ENCODE measurements at places on chromosomes 11 and 22. TPM values are rescaled to one million over a fixed set of nuclear protein-coding genes. Genes with fewer than 3 reads are reported as not detected.

GRCh38 chr11:6237761-6238302 is 1.1 kb upstream of the CNGA4 start:
- DNase-seq = no peak

Gene NAALADL1
- 12.7 TPM for total RNA-seq

GRCh38 chr11:62921573-62922188 is 518 bp upstream of the CHRM1 start:
- DNase-seq = no peak

DNA sequence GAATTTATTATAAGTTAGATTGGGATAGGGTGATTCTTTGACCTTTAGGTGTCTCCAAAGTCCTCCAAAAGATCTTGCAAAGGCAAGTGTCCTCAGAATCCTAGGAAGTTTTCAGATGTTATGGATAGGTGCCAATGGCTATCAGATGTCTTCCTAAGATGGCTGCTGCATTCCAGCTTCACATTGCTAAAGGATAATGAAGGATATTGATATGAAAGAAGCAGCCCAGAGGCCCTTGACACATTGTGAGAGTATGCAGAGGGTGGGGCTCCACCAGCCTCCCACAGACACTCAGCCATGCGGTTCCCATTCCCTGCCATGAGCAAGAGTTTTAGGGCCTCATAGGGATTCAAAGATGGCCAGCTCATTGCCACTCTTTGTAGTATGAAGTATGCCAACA is 22.3 kb upstream of the GLYATL2 start:
- no peak for DNase-seq

Gene CDCA5
- total RNA-seq = 91.8 TPM

DNA sequence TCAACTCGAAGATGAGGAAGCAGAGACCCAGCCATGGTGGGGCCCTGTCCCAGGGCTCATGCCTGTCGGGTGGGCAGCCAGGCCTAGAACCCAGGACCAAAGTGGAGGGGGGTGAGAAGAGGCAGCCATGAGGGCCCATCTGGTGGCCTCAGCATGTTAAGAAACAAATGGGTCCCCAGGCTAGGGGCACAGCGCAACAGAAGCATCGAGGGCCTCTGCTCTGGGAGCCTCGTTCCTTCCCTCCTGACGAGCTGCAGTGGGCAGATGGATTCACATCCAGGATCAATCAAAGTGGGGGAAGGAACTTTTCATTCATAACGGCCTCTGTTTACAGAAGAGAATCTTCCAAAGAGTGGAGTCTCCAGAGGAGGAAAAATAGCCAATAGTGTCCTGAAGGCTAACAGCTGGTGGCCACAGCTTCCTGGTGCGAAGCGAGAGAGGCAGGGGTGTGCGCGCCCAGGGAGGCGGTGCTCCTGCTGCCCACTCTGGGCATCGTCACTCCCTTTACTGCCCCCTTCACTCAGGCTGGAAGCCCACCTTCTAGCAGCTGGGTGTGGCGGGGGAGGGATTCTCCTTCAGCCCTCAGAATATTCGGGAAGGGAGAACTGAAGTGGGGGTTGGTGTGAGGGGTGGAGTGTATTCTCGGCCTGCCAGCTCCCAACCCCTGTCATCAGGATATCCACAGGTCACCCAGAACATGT is 4.3 kb downstream of the CBX7 start:
- DNase-seq = no peak

GRCh38 chr11:24514219-24514594 is 17.4 kb downstream of the LUZP2 start:
- no peak for DNase-seq

DNA sequence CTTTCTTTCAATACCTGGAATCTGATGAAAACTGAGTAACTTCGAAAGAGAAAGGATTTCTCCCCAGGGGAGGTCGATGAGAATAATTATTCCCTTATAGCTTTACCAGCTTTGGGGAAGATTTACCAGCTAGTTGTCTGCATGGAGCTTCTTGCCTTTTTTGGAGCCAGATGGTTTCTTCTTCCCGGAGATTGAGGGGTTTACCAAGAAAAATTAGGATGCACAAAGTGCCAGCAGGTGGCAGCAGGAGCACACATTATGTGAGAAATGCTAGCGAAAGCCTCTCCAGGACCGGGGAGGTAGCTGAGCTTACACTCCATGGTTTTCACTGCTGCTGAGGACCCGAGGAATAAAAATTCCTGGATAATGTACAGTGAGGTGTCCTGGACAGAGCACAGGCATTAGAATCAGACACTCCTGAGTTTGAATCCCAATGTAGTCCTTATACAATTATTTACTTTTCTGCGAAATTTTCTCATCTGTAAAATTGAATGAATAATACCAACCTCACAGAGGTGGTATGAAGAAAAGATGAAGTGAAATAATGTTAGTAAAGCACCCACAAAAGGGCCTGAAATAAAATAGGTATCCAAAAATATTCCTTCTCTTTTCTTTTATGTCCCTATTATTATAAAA is 46.0 kb upstream of the PARVA start:
- peak; percentile 48 for DNase-seq

GRCh38 chr11:43532041-43532440 is 148.5 kb upstream of the HSD17B12 start:
- DNase-seq = no peak

- DNase-seq = no peak
Observed at GRCh38 chr11:95723361-95723942, 66.1 kb downstream of the FAM76B start.

- no peak for DNase-seq
Observed at GRCh38 chr22:45399712-45400445, 13.5 kb downstream of the SMC1B start.

- DNase-seq = no peak
Observed at GRCh38 chr22:35401863-35402262, 1.9 kb downstream of the MCM5 start.

Gene BDNF
- total RNA-seq = not detected

GRCh38 chr22:35543702-35544101 is 3.1 kb downstream of the RASD2 start:
- no peak for DNase-seq

DNA sequence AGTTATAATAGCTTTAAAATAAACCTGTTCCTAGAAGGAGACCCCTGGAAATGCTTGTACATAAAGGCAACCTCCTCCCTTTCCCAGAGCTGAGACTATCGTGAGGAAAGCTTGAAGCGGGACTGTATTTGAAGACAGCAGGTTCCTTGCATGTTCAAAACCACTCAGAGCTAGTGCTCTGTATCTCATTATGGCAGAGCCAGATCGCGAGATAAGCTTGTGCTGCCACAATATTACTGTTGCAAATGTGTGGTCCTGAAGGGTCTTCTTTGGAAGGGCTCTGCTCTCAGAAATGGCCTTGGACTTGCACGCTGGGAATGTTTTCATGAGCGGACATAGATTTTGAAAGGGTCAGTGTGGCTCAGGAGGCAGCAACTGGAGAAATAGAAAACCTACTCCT is 168.2 kb downstream of the KIRREL3 start:
- no peak for DNase-seq

Gene FGF19
- not detected for total RNA-seq

- DNase-seq = no peak
Observed at GRCh38 chr11:910044-910588, 494 bp downstream of the CHID1 start.

Gene API5
- total RNA-seq = 165 TPM

DNA sequence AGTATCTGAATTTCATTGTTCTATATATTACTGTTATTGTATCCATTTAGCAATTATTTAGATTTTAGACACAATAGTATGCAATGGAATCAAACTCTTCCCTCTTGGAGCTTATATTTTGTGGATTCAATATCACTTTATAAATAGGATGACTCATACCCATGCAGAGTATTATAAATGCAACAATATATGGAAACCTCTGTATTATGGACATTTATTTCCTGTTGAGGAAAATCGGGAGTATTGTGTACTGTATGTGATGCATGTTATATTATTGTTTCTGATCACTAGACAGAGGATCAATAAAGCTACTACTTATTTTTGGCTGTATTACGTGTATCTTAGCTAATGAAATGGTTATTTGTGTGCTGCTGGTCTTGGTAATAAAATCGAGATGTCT is 770 bp downstream of the METTL15 start:
- no peak for DNase-seq

DNA sequence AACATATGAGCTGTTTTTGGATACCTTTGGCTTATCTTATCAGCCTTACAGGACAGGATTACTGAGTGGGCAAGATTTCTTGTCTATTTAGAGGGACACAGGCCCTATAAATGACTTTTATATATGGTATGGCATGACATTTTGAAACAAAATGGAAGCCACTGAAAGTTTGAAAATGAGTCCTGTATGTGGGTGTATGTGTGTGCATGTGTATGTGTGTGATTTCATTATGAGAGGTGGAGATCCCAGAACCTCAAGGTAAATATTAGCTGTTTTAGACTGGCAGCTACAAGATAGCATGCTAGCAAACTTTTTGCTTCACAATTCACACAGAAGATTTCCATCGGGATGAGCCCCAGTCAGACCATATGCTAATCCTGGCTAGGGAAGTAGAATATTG is 970.5 kb upstream of the CCDC90B start:
- no peak for DNase-seq

Gene MS4A7
- total RNA-seq = not detected

Gene HORMAD2
- 0.21 TPM for total RNA-seq

DNA sequence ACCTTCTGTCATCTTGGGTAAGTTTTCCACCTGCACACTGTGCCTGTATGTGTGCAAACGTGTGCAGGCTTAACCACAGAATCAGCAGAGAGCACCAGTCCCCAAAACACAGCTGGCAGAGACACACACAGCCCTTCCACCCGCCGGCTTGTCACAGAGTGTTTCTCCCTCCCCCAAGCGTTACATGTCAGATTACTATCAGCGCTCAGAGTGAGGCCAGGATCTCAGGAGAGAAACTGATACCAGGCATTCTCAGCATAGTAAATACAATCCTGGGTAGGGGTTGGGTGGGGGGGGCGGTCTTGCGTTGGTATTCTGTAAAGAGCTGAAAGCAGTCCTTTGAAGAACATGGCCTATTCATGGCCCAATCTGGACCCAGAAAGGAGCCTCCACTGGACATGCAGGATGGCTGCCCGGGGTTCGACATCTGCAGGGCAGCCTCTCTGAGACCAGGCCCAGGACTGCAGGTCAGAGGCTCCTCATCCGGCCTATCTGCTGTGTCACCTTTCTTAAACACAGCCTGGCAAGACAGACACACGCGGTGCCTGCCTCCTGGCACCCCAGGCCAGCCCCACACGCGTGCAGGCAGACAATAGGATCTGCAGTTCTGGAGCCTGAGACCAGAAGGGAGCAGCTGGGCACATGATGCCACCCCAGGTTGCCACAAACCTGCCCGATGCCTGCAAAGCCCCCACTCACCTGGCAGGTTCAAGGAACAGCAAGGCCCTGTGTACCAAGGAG is 1.7 kb downstream of the OSBPL5 start:
- no peak for DNase-seq

- DNase-seq = no peak
Observed at GRCh38 chr11:79447038-79447786, 6.4 kb upstream of the TENM4 start.

DNA sequence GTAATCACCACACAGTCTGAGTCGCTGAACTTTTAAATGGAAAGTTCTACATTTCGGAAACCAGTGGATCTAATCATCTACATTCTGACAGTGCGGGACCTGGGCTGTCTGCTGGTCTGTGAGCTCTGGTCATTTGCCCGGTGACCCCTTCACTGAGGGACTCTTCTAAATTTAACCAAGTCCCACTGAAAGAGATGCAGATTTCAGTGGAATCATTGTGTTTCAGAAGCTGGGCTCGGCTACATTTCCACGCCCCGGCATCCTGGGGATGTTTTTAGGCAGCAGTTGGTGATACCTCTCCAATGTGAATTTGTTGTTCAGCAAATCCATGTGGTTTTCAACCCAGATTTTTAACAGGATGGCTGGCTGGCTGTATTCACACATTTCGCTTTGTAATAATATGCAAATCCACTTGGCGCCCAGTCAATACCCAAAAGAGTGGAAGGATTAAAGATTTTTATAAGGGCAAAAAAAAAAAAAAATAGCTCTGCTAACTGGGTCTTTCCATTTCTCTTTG is 145.5 kb upstream of the RASSF10 start:
- DNase-seq = no peak

GRCh38 chr11:75639762-75640181 is 29.1 kb downstream of the MAP6 start:
- no peak for DNase-seq

- DNase-seq = peak; percentile 61
Observed at GRCh38 chr11:61897387-61898246, 6.3 kb upstream of the FADS3 start.

DNA sequence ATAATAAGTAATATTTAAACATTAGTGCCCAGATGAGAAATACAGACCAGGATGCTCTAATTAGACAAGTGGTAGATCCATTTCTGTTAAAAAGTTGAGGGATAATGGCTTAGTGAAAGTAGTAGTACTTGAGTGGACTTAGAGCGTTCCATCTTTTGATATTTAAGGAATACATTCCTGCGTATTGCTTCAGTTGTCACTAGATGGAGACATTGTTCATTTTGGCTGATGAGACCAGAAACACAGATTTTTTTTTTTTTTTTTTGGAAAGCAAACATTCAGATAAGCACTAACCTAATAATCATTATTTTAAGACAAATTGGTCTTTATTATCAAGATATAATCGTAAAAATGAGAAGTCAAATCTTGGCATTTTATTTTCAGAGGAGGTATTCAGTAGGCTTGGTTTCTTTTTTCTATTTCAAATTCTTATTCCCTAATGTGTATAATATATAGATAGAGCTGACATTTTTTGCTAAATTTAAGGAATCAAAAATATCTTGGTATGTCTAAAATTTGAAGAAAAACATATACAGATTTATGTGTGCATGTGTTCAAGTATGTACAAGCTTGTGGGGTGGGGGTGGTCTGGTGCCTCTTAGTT is 92.9 kb downstream of the DYNC2H1 start:
- no peak for DNase-seq

DNA sequence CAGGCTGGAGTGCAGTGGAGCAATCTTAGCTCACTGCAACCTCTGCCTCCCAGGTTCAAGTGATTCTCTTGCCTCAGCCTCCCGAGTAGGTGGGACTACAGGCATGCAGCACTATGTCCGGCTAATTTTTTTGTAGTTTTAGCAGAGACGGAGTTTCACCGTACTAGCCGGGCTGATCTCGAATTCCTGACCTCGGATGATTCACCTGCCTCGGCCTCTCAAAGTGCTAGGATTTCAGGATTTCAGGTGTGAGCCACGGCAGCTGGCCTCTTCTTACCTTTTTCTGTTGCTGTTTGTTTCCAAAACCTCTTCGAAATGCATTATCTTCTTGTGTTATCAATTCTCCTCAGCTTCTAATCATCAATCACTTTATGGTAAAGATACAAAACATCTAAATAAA is 22.1 kb upstream of the TMEM135 start:
- no peak for DNase-seq

Gene MMP7
- total RNA-seq = not detected

All from activated T-helper 1 cell treated with anti-CD3 and anti-CD28 coated beads, Interleukin-12 subunit alpha, Interleukin-12 subunit beta, Interleukin-2, Interleukin-4 antibody, amounts not matched to agents 30 ng/mL and 10 ng/mL and 1 ng/mL, durations not matched to agents 14 hours and 24 hours and 36 hours (primary cell).